Mesendoderm (in vitro differentiated cells): ENCODE measurements at places on chromosomes 3 and 15.

DNA sequence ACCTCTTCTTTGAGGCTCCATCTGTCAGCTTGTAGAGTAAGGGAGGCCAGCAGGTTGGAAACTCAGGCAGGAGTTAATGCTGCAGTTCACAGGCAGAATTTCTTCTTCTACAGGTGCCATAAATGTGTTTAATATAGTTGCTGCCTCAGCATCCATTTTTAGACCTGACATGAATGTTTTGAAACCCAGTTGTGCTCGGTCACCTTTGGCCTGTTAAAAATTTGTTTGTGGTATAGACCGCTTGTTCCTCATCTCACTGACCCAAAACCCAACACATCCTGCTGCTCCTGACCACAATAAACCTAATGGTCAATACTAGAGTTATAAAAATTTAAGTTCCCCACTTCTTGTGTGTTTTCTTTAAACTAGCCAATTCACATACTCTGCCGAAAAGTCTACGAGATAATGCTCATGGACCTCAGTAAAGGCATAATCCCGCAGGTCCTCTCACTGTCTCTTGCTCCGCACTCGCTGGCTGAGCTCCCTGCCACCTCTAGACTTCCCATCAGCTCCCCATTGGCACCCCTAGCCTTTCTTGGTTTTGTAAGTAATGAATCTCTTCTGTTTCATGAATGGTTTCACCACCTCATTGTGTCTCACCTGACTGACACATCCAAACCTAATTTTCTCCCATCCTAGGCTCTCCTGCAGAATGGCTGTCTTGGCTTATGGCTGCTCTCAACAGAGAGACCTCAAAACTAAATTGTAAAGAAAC, 138.5 kb upstream of the STRIT1 start:
- H3K27me3 ChIP-seq, result no peaks in the 10 kb centered on the region
- no peak overlapping the region for H3K27ac ChIP-seq
- H3K4me3 ChIP-seq, result no peak overlapping the region
- DNase-seq, result no peak

DNA sequence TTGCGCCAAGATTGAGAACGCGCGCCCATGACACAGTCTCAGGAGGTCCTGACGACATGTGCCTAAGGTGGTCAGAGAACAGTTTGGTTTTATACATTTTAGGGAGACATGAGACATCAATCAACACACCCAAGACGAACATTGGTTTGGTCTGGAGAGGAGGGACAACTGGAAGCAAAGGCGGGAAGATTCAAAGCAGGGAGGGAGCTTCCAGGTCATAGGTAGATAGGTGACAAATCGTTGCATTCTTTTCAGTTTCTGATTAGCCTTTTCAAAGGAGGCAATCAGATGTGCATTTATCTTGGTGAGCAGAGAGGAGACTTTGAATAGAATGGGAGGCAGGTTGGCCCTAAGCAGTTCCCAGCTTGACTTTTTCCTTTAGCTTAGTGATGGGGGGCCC, 828.4 kb upstream of the DPPA4 start:
- no peak overlapping the region for H3K4me3 ChIP-seq
- H3K27me3 ChIP-seq, result no peaks in the 10 kb centered on the region
- H3K36me3 ChIP-seq, result no peaks in the 10 kb centered on the region
- H3K27ac ChIP-seq, result peak overlapping the region; percentile 40
- peak; percentile 92 for DNase-seq

DNA sequence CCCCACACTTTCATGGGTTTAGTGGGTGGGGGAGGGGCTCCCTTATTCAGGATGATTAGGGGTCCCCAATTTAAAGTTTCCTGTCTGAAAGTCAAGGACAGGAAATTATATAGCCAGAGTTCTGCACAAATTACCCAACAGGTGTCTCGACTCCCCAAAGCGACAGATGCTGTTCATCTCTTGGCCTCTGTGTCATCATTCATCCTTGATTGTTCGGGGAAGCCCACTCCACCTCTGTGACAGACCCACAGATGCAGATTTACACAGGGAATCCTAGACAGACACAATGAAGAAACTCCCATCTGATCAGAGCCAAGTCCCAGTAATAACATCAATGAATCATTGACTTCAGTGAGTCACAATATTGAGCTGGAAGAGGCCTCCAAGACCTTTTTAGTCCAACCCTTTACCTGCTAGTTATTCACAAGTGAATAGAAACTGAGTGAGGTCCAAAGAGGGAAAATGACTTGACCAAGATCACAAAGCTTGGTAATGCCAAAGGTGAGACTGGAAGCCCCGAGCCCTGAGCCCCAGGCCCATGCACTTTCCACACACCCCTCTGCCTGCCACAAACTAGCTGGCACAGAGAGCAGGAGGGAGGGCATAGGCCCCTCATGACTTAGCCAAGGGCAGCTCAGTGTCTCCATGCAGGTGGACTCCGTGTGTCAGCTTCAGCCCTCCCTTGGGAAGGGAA, 7.9 kb upstream of the SRP14 start:
- no peak for DNase-seq
- H3K4me3 ChIP-seq, result no peak overlapping the region
- no peaks in the 10 kb centered on the region for H3K27me3 ChIP-seq
- H3K4me1 ChIP-seq, result peaks cover 5% of the 10 kb centered on the region
- no peaks in the 10 kb centered on the region for H3K36me3 ChIP-seq
- H3K27ac ChIP-seq, result no peak overlapping the region

GRCh38 chr3:110533089-110533488, 538.5 kb upstream of the NECTIN3 start:
- H3K4me3 ChIP-seq, result no peak overlapping the region
- H3K4me1 ChIP-seq, result peaks cover 2% of the 10 kb centered on the region
- no peaks in the 10 kb centered on the region for H3K27me3 ChIP-seq
- no peaks in the 10 kb centered on the region for H3K36me3 ChIP-seq
- no peak for DNase-seq
- H3K27ac ChIP-seq, result no peak overlapping the region

DNA sequence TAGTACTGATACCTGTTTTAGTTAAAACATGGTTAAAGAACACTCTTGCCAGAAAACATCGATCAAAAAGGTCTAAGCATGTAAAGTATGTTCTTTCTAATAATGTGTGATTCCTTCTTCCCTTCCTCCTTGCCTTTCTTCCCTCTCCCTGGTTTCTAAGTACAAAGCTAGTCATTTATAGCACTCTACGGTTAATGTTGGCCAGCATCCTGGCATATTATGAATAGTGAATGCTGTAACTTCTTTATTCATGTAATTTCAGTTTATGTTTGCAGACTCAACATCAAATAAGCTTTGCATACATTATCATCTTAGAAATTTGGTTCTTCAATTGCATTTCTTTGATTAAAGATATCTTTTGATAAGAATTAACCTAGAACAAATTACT, 27.1 kb downstream of the P2RY12 start:
- H3K4me1 ChIP-seq, result no peaks in the 10 kb centered on the region
- no peaks in the 10 kb centered on the region for H3K36me3 ChIP-seq
- DNase-seq, result no peak
- H3K27me3 ChIP-seq, result no peaks in the 10 kb centered on the region
- H3K4me3 ChIP-seq, result no peak overlapping the region

- DNase-seq, result no peak
- H3K36me3 ChIP-seq, result no peaks in the 10 kb centered on the region
- no peak overlapping the region for H3K27ac ChIP-seq
- no peaks in the 10 kb centered on the region for H3K27me3 ChIP-seq
- H3K4me1 ChIP-seq, result no peaks in the 10 kb centered on the region
- H3K4me3 ChIP-seq, result no peak overlapping the region
Measured at GRCh38 chr15:78107471-78107870, 15.1 kb downstream of the SH2D7 start.

DNA sequence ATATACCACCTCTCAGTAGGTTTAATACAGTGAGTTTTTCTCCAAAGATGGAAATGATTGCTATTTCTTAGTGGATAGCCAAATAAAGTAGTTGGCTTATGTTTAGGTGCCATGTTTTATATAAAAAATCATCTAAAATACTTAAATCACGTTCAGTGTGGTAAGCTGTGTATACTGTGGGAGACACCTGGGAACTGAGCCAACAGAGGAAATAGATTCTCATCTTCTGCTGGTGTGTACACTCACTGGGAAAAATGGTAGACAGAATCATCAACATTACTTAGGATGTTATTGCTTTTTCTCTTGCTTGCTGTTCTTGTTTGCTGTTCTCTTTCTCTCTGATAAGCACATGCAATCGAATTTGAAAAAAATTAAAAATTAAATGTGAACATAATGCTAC, 112.6 kb upstream of the MB21D2 start:
- no peaks in the 10 kb centered on the region for H3K27me3 ChIP-seq
- no peak overlapping the region for H3K27ac ChIP-seq
- no peak for DNase-seq
- H3K36me3 ChIP-seq, result no peaks in the 10 kb centered on the region

- DNase-seq, result no peak
- H3K4me1 ChIP-seq, result peaks cover 7% of the 10 kb centered on the region
- no peak overlapping the region for H3K27ac ChIP-seq
- no peaks in the 10 kb centered on the region for H3K27me3 ChIP-seq
Measured at GRCh38 chr3:52458770-52459545, 3.6 kb downstream of the NISCH start.

DNA sequence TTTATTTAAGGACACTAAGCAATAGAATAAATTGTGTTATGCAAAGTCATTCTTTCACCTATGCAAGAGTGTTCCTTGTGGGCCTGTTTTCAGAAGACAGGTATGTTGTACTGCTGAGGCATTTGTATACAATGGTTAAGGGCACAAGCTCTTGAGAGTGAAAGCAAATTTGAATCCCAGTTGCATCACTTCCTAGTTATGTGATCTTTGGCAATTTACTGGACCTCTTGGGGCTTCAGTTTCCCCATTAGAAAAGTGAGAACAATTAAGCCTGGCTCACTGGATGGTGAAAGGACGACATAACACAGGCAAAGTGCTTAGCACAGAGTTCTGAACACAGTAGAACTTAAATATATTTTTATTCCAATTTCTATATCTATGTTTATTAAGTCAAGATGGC, 117.4 kb downstream of the EFHB start:
- no peak overlapping the region for H3K27ac ChIP-seq
- H3K4me1 ChIP-seq, result no peaks in the 10 kb centered on the region
- no peak overlapping the region for H3K4me3 ChIP-seq

DNA sequence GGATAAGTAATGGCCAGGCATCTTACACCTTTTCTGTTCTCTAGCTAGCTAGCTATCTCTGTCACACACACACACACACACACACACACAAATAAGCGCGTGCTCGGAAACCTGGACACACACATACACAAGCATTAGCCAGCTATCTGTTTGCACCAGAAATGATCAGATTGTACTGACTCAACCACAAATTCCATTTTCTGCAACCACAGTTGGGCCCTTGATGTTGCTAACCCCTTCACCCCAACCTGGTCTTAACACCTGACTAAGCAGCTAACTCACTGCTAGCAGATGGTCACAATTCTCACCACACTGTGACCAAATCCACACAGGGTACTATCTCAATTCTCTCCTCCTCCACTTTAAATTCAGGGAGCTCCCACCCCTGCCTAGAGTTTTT, 183.0 kb upstream of the THBS1 start:
- no peak overlapping the region for H3K27ac ChIP-seq
- DNase-seq, result no peak
- no peak overlapping the region for H3K4me3 ChIP-seq
- no peaks in the 10 kb centered on the region for H3K27me3 ChIP-seq
- no peaks in the 10 kb centered on the region for H3K36me3 ChIP-seq

GRCh38 chr15:39094116-39094515, 486.8 kb upstream of the THBS1 start:
- no peaks in the 10 kb centered on the region for H3K27me3 ChIP-seq
- H3K27ac ChIP-seq, result no peak overlapping the region
- no peaks in the 10 kb centered on the region for H3K4me1 ChIP-seq
- no peaks in the 10 kb centered on the region for H3K36me3 ChIP-seq
- no peak overlapping the region for H3K4me3 ChIP-seq

- H3K4me3 ChIP-seq, result no peak overlapping the region
- no peaks in the 10 kb centered on the region for H3K36me3 ChIP-seq
- peak; percentile 42 for DNase-seq
- H3K4me1 ChIP-seq, result no peaks in the 10 kb centered on the region
Measured at GRCh38 chr3:9183811-9184460, 65.5 kb downstream of the SRGAP3 start.

- peak; percentile 46 for DNase-seq
- H3K27ac ChIP-seq, result no peak overlapping the region
- peaks cover 10% of the 10 kb centered on the region for H3K4me1 ChIP-seq
Measured at GRCh38 chr3:14773281-14773680, 45.5 kb upstream of the FGD5 start.

- H3K36me3 ChIP-seq, result no peaks in the 10 kb centered on the region
- H3K4me1 ChIP-seq, result peaks cover 2% of the 10 kb centered on the region
- H3K27ac ChIP-seq, result no peak overlapping the region
- H3K4me3 ChIP-seq, result no peak overlapping the region
Measured at GRCh38 chr3:94114666-94115065, 51.8 kb downstream of the NSUN3 start.
